PC-3 (cell line): ENCODE measurements at places on chromosomes 6 and 20.
A peak's percentile ranks its signal among the peaks of the same experiment; 100 is the strongest.

- peak; percentile 90 for DNase-seq
Measured at GRCh38 chr6:17851001-17851719, 136.3 kb downstream of the KIF13A start.

DNA sequence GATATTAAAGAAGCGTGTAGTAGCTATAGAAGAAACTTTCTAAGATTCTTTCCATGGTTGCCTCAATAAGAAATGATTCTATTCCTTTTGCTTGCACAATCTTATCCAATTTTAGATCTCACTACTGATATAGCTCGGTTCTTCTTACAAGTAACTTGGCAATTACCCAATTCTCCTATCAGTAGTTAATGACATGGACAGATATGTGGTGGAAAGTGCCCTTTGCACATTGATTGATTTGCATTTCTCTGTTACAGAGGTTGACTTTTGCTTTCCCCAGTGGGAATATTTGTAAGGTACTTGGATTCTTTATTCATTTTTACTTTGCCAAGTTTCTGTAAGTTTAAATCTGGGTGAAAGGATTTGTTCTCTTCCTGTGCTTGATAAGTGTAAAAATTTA is 93.7 kb upstream of the QKI start:
- no peak for DNase-seq

GRCh38 chr20:51985013-51985415 is 182.7 kb upstream of the SALL4 start:
- peak; percentile 99 for DNase-seq

GRCh38 chr6:32785781-32786533 is 22.6 kb upstream of the HLA-DQB2 start:
- DNase-seq: peak; percentile 75

DNA sequence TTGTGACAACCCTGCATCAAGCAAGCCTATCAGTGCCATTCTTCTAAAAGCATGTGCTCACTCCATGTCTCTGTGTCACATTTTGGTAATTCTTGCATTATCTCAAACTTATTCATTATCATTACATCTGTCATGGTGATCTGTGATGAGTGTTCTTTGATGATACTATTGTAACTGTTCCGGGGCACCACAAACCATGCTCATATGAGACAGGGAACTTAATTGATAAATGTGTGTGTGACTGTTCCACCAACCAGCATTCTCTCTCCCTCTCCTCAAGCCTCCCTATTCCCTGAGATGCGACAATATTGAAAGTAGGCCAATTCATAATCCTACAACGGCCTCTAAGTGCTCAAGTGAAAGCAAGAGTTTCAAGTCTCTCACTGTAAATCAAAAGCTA is 4.0 kb downstream of the HUS1B start:
- DNase-seq: no peak

DNA sequence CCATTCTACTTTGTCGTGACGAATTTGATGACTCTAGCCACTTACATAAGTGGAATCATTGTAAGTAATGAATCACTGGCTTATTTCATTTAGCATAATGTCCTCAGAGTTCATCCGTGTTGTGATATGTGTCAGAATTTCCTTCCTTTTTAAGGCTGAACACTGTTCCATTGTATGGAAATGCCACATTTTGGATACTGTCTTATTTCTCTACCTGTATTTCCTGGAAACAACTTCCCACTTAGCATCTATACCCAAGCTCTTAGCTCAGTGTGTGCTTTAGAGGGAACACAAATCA is 28.8 kb upstream of the GGTLC1 start:
- peak; percentile 57 for DNase-seq

- DNase-seq: no peak
Measured at GRCh38 chr6:42105156-42105648, 37.2 kb downstream of the C6orf132 start.

GRCh38 chr6:160930547-160931377 is 60.8 kb upstream of the MAP3K4 start:
- DNase-seq: peak; percentile 74

GRCh38 chr20:19583532-19584175 is 174.4 kb upstream of the RIN2 start:
- DNase-seq: peak; percentile 65

DNA sequence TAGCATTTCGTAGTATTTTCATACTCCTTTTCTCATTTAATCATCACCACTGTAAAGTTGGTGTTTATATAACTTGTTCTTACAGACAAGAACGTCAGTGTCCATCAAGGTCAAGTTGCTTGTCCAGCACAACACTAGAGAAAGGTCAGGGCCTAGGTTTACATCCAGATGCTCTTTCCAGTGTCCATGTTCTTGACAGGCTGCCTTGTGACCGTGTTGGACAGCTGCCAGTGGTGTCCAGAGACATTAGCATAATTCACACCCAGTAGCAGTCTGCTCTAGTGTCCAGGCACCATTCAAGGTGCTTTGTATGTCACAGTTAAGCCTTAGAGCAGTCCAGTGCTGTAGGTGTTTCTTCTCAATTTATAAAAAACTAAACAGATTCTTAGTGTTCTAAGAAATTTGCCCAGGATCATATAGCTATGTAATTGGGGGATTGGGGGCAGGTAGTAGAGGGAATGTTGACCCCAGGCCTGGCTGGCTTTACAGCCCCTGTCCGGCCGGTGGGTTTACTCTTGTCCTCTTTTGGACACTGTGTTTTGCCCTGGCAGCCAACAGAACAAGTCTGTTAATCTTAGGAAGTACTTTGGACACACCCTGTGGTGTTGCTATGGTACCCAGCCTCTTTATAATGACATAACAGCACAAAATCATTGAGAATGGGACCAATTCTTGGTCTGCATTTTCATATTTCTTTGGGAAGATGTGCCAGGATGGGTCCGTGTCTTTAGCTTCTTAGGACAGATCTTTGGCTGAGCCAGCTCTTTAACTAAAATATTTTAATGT is 8.0 kb downstream of the STK35 start:
- DNase-seq: no peak

DNA sequence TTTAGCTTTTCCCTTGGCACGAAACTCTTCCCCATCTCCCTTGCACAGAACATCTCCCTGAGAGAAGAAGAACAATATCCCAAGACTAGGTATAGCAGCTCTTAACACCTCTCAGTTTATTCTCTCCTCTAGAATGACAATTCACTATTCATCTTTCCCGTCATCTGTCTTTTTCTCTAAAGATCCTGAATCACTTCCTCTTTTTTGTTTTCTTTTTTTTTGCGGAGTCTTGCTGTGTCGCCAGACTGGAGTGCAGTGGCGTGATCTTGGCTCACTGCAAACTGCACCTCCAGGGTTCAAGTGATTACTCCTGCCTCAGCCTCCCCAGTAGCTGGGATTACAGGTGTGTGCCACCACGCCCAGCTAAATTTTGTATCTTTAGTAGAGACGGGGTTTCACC is 574.4 kb upstream of the MAP3K7 start:
- no peak for DNase-seq

GRCh38 chr20:60820918-60821317 is 431.1 kb upstream of the CDH4 start:
- no peak for DNase-seq

- DNase-seq: no peak
Measured at GRCh38 chr6:149112976-149113375, 204.5 kb upstream of the TAB2 start.

GRCh38 chr6:1609648-1610496 is at the start of gene FOXC1:
Gene FOXC1, plus strand, starts transcription at chr6:1609915. Its CDS starts 531 bp downstream, at chr6:1610446.
- DNase-seq: peak; percentile 97

DNA sequence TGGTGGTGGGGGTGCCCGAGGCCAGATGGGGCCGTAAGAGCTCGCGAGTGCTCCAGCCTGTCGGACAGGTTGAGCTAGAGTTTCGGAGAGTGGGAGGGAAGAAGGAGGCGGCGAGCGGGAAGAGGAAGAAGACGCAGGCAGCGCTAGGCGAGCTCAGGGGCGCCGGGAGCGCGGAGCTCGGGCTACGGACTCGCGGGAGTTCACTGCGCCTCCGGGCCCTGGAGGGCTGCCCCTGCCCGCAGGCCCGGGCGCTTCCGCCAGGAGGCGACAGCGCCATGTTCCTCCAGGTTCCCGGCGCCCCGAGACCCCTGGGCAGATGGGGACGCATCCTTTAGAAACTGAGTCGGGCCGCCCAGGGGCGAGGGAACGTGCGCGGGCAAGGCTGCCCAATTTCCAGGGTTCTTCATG is 984 bp downstream of the TFAP2C start:
- peak; percentile 97 for DNase-seq

DNA sequence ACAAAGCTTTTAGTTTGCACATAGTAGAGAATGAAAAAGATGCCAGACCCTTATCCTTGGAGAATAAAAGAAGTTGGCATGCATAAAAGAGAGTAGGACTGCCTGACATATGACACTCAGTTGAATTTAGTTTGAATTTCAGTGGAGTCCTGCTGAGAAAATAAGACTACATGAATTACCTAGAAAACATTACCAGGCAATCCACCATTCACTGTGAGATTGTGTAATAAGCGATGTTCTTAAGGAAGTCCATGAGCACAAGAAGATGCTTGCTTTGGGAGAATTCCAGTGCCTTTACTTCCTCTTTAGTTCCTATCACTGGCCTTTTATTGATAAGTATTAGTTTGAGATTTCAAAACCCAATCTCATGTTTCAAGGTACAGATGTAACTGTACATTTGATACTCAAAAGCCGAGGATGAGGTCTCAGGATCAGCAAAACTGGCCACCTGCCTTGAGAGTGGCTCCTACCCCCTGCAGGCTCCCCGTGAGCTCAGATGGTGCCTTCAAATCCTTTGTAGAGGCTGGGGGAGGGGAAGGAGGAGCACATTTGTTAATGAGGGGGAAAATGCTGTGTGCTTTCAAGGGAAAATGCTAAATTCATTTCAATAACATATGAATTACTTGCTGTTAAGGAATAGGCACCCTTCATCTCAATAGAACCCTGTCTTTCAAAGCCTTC is 11.2 kb upstream of the UNC93A start:
- DNase-seq: no peak

GRCh38 chr20:58651946-58652605 is 993 bp downstream of the STX16 start:
- DNase-seq: peak; percentile 65

- no peak for DNase-seq
Measured at GRCh38 chr6:16949716-16950115, 152.1 kb upstream of the STMND1 start.

DNA sequence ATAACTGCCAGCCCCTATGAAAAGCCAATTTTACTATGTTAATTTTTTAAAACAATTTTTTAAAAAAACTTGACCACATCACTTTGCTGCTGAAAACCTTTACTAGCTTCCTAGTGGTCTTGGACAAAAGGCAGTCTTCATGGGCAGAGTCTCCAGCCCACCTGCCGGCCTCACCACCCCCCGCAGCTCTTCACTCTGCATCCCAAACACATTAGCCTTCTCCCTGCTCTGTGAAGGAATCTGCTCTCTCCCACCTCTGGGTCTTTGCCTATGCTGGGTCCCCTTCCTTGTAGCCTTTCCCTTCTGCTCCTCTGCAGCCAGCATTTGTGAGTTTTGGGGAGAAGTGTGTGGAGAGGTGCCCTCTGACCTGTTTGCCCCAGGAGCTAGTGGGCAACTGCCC is 170.7 kb upstream of the MLN start:
- DNase-seq: no peak

GRCh38 chr6:12293235-12293930 is 3.2 kb downstream of the EDN1 start:
- no peak for DNase-seq

DNA sequence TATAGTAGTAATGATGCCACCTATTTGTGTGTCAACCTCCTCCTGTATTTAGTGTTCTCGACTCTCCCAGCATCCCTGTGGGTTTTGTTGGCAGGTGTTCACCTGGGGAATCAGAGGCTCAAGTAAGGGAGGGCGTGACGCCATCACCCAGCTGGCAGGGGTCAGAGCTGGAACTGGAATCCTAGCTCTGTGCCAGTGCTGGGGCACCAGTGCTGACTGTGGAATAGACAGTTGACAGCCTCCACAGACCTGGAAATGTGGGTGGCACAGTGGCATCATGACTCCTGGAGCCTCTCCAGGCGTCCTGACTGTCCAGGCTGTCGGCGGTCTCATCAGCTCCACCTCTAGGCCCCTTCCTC is 102.8 kb downstream of the SYCP2 start:
- DNase-seq: peak; percentile 77

- DNase-seq: no peak
Measured at GRCh38 chr20:38135271-38135650, 29.8 kb downstream of the TGM2 start.

DNA sequence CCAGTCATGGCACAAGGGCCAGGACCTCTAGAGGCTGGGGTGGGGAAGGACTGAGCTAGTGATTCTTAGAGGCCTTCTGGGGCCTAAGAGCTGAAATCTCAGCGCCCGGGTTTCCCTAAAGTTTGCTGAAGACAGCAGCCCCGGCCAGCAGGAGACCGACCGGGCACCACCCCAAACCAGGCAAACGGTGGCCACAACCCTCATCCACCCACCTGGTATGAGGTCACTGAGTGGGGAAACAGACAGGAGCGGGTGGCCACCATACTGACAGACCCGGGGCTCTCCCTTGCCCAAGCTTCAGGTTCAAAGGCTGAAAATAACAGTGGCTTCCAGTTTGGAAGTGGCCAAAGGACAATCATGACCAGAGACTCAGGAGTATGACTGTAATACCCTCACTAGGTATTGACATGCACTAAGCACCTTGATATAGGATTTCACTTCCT is 35.0 kb upstream of the ID1 start:
- DNase-seq: no peak

- no peak for DNase-seq
Measured at GRCh38 chr6:70844301-70844700, 112.6 kb downstream of the B3GAT2 start.

DNA sequence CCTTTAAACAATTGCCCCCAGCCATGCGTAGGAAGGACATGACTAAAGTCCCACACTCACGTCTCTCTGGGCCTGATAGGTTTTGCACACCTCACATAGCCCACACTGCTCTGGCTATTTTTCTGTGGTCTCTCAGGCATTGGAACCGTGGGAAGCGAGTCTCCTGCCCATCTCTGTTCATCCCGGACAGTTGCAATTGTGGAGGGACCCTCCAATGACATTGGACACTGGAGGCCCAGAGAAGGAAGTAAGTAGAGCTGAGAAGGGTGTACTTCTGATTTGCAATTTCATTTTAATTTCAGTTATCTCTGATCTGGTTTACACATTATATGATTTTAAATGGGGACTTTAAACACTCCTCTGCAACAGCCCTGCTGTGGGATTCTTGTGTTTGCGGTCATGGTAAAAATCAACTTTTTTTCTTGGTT is 23.3 kb upstream of the CST3 start:
- no peak for DNase-seq

DNA sequence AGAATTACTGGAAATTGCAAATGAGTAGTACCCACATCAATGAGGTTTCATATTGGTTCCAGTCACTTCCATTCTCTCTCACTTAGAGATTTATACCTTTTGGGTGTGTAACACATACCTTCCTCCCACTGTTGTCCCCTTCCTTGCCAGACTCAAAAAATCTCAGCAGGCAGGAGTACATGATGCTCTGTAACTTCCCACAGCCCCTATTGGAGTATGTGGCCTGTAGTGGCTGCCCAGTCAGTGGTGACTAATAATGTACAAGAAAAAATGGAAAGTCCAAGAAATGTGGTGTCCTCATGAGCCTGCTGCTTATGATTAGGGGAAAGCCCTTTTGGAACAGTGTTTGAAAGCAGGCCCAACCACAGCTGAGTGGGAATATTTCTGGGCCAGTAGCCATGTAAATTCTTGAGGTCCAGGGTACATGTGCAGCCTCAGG is 312.0 kb downstream of the ZFAND3 start:
- peak; percentile 26 for DNase-seq

GRCh38 chr6:150646228-150646627 is 46.5 kb downstream of the PLEKHG1 start:
- no peak for DNase-seq

GRCh38 chr6:131792091-131792496 is 15.7 kb upstream of the ENPP1 start:
- peak; percentile 42 for DNase-seq
